Progenitor cell of endocrine pancreas (in vitro differentiated cells): ENCODE measurements at places on chromosomes 3 and 15.

DNA sequence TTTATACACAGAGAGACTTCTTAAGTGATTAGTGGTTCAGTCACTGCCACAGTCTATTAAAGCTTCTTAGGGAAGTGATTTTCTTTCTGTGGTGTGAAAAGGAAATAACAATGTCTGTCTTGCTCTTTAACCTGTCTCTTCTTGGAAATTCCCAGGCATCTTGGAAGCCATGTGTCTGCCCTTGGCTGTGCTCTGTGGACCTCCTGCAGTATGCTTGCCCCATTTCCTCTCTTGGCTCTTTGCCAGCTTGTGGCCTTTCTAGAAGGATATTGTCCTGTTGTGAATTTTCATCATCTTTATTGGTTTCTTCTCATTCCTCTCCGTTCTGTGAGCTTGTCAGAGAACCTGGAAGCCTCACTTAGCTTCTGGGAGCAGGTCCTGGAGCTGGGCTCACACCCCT, 338.4 kb upstream of the C2CD4B start:
- no peak for DNase-seq

DNA sequence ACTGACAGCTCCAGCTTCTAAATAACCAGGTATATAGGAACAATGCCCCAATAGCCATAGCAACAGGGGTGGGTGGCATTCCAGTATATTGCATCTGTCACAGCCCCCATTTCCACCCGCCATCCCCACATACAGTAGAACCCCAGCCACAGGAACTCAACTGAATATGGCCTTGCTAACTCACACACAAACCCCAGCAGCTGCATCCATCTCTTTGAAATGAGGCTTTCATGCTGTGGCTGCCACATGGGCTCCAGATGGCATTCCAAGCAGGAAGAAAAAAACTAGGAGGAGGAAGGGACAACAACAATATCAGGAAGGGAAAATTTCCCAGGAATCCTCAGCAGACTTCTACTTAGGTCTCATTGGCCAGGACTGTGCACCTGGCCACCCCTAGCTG, 54.6 kb downstream of the CCR3 start:
- no peak for DNase-seq

- no peak for DNase-seq
These were observed 183.0 kb downstream of the ABHD5 start for GRCh38 chr3:43873723-43874122.

DNA sequence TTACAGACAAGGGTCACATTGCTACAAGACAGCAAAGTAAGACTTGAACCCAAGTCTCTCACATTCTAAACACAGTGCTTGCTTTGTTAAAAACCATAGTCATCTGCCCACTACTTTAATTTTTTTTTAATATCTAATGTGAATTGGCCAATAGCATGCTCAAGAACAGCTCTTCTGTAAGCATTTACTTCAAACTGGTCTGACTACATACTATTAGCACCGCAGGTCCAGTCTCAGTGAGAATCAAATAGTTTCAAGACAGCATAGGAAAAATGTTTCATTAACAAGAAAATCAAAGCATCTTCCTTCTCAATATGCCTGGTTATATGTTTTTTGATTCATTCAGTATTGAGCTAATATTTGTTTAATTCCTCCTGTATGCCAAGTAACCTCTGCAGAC, 419.9 kb downstream of the ERC2 start:
- no peak for DNase-seq

GRCh38 chr3:63076357-63076756, 201.1 kb upstream of the CADPS start:
- DNase-seq: no peak

- no peak for DNase-seq
These were observed 19.7 kb downstream of the EBLN2 start for GRCh38 chr3:73081140-73081539.

DNA sequence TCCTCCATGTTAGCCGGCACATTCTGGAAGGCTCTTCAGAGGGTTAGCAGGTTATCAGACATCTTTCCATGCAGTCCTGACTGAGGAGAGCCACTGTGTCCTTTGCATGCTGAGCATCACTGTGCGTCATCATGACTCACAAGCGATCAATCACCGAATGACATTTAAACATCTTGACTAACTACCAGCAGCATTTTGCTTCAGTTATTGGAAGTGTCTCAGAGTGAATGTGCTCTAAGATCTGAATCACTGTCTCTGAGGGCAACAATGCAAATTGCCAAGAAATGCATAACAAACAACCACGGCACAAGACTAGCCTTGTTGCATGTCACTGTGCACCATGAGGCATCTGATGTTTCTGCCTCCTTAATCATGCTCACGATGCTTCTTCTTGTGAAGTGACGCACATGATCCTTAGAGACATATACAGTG, 18.3 kb upstream of the ATP8B4 start:
- DNase-seq: no peak

GRCh38 chr15:95302809-95303208, 1027.7 kb upstream of the NR2F2 start:
- DNase-seq: no peak
